Activated CD4-positive, alpha-beta T cell treated with anti-CD3 and anti-CD28 coated beads for 36 hours (primary cell): ENCODE measurements at places on chromosomes 16 and 17. TPM values are rescaled to one million over a fixed set of nuclear protein-coding genes. Genes with fewer than 3 reads are reported as not detected.

The CCL17 gene
- total RNA-seq: 1.2 TPM

The FAM83G gene
- 14.3 TPM for total RNA-seq

GRCh38 chr16:19014461-19014860 lies 30.7 kb downstream of the TMC7 start:
- no peaks in the 10 kb centered on the region for H3K4me1 ChIP-seq
- no peak for DNase-seq
- H3K27ac ChIP-seq: no peak overlapping the region
- H3K27me3 ChIP-seq: no peaks in the 10 kb centered on the region
- no peak overlapping the region for H3K4me3 ChIP-seq

- no peak overlapping the region for H3K27ac ChIP-seq
- H3K36me3 ChIP-seq: no peaks in the 10 kb centered on the region
- H3K4me1 ChIP-seq: no peaks in the 10 kb centered on the region
These were observed 110.2 kb upstream of the NLRP1 start for GRCh38 chr17:5694551-5694950.

DNA sequence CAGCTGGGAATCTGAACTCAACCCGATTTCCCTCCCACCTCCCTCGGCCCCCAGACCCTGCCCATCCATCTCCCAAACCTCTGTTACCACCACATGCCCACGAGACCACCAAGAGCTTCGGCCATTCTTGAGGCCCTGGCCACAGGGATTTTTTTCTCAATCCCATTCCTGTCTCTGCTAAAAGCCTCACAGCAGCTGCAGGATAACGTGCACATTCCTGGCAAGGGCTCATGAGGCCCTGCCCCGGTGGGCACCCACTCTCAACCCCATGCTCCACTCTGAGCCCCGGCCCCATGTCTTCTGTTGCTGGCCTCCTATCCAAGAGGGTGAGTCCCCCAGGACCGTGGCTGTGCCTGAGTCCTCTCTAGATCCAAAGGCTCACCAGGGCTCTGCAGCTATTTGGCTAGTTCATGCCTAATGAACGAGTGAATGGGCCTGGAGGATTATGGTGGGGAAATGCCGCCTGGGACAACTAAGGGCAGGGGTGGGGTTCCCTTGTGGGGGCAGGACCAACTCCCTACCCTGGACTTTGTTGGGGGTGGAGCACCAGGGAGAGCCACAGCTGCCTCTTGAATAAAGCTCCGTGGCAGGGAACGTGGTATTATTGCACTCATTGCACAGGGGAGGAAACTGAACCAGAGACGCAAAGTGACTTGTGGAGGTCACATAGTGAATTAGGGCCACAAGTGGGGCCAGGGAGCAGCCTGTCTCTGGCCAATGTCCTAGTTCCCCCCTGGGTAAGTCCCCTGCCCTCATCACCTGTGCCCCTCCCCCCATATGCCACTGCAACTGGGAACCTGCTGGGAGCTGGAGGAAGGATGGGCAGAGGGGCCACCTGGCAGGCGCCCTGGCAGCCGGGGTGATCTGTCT lies 113.8 kb upstream of the SMURF2 start:
- no peak overlapping the region for H3K27ac ChIP-seq
- no peak for DNase-seq
- H3K4me1 ChIP-seq: peaks cover 22% of the 10 kb centered on the region
- no peak overlapping the region for H3K4me3 ChIP-seq

DNA sequence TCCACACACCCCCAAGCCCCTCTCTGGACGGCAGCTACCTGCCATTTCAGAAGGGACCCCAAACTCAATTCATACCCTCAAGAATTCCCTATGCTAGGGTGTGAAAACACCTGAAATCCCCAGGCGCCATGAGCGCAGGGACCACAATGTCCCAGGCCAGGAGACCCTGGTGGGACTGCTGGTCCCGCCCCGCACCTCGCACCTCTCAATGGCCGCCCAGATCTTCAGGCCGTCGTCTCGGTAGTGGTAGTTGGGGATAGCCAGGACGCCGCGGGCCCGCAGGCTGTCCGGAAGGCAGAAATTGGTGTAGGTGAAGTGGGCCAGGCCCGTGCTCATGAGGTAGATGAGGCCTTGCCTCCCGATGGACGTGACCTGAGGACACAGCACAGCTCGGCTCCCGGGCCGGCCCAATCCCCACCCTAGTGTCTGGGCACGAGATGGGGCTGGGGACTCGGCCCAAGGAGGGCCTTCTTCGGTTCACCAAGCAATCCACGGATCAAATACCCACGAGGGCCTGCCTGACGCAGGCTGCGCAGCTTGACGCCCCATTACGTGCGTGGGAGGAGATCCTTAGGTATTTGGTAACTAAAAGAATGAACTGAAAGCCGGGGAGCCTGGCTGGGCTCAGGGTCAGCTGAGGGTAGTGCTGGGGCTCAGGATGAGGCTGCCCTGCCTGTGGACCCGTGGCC lies 9.2 kb downstream of the ALOXE3 start:
- H3K4me3 ChIP-seq: no peak overlapping the region
- no peaks in the 10 kb centered on the region for H3K36me3 ChIP-seq
- H3K4me1 ChIP-seq: peaks cover 5% of the 10 kb centered on the region
- no peak for DNase-seq
